ENCODE measurements at places on chromosomes 11 and 22.
A peak's percentile ranks its signal among the peaks of the same experiment; 100 is the strongest.

- DNase-seq, result no peak
Observed at GRCh38 chr11:17611503-17612220, 64.6 kb downstream of the OTOG start.

- no peak for DNase-seq
Observed at GRCh38 chr11:115939731-115940421, 435.7 kb upstream of the CADM1 start.

DNA sequence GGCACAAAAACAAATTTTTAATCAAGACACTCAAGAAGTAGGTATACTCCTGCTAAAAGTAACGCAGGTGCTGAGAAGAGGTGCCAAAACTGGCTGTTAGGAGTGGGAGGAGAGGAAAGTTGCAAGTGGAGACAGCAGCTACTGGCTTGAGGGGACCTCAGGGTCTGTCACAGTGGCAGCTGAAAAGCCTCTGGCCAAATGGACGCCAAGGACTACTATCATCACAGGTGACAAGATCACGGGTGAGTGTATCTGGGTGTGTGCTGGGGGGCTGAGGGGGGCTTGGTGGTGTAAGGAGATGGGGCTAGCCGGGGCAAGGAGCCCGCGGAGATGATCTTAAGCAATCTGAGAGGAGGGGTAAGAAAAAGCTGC is 687 bp downstream of the ZNF202 start:
- no peak for DNase-seq

GRCh38 chr11:117318738-117319137 is 2.7 kb upstream of the BACE1 start:
- no peak for DNase-seq

- no peak for DNase-seq
Observed at GRCh38 chr11:67278135-67278938, 10.8 kb upstream of the ANKRD13D start.

GRCh38 chr22:48968201-48968959 is 859.3 kb downstream of the BRD1 start:
- peak; percentile 14 for DNase-seq

DNA sequence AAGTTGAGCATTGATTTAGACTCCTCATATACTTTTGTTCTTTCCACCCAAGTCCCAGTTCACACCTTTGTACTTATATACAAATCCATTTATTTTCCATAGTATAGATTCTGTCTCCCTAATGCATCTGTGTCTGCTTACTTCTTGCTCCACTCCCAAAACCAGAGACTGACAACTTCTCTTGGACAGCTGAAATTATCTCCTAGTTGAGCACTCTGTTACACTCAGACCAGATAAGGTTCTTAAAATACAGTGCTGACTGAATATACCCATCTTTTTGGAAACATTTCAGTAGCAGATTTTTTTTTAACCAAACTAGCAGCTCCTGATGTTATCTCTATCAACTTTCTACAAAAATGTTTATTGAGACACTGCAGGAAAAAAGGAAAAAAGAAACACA is 106.3 kb downstream of the OPCML start:
- DNase-seq, result no peak

GRCh38 chr11:78161962-78162371 is 22.5 kb upstream of the ALG8 start:
- no peak for DNase-seq

DNA sequence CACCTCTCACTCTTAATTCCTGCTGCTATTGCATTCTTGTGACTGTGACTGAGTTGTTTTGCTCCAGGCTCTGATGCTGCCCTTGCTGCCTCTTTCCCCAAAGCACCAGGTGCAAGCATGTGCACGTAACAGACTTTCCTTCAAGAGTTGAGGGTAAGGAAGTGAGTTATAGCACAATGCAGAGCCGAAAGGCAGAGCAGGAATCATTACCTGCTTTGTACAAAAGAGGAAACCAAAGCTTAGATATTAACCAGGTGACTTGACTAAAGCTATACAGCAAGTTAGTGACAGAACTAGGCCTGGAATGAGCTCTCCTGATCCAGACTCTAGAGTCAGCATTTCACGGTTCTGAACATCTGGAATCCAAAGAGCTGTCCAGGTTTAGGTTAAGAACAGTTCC is 33.6 kb downstream of the NEU3 start:
- DNase-seq, result no peak

All from activated T-cell treated with anti-CD3 and anti-CD28 coated beads for 1 hour (primary cell).